Effector memory CD8-positive, alpha-beta T cell (primary cell): ENCODE measurements at places on chromosomes 2 and 18.

DNA sequence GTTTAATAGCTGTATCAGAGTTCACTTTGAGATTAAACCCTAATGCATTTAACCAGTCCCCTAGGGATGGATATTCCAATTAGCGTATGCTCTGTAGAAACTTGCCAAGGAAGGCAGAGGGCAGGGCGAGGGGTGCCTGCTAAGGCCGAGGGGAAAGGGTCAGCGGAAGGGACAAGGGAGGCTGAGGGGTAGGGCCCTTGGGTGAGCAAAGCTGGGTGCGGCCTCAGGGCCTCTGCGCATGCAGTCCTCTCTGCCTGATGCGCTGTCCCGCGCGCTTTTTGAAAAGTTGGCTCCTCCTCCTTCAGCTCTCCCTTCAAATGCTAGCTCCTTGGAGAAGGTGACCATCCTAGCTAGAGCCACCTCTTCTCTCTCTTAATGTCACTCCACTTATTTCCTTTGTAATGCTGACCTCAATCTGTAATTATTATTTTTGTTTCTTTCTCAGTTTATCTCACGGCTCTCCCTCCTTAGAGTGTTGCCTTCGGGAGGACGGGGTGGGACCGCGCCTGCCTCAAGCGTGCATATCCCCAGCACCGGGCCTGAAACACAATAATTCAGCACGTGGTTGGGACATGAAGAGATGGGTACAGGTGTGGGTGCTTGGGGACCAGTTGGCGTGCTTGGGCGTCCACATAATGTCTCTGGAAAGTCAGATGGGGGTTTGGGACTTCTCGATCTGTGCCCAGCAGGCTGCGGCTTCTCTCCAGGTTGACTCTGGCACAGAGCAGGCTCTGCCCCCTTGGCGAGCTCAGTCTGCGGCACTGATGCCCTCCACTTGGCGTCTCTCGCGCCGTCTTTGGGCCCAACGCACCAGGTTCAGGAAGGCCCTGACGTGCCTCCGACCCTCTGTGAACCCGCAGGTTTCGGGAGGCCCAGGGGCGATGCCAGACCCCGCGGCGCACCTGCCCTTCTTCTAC is 10.0 kb downstream of the ZAP70 start:
- no peak for DNase-seq

DNA sequence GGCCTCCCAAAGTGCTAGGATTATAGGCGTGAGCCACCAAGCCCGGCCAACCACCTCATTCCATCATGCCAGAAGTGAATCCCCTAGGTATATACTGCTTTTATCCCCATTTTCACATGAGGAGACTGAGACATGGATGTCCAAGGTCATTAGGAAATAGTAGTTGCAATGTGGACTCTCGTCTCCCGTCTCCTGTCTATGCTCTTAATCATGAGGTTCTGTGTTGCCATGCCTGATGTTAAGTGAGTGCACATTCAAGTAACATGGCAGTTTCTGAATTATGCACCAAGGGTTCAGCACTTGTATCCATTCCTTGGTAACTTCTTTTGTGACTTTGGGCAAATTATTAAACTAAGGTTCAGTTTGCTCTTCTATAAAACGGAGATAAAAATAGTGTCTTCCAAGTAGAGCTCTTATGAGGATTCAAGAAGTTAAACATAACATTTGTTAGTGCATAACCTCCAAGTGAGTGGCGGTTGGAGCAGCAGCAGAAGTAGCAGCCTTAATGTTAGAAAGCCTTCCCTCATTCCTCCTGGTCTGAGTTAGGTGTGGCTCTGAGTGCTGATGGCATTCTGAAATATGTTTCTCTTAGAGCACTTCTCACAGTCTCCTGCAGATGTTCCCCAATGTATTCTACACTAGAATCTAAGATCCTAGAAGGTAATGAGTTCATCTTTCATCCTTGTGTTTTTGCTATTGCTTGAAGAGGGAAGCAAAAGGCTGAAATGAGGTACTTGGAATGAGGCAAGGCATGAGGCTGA is 21.9 kb downstream of the SOCS6 start:
- DNase-seq: no peak

DNA sequence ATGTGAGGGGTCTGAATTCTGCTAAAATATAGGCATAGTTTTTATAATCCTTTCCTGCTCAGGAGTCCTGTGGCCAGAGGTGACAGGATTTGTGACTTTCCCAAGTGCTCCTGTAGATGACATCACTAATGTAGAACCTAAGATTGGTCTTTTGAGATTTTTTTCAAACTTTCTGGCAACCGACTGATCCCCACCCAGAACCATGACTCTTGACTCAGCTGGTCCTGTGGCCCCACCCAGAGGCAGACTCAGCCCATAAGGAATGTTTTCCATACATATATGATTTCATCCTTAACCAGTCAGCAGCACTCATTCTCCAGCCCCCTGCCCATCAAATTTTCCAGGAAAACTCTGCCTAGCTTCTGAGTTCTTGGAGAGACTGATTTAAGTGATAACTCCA is 46.8 kb downstream of the COMMD1 start:
- no peak for DNase-seq

DNA sequence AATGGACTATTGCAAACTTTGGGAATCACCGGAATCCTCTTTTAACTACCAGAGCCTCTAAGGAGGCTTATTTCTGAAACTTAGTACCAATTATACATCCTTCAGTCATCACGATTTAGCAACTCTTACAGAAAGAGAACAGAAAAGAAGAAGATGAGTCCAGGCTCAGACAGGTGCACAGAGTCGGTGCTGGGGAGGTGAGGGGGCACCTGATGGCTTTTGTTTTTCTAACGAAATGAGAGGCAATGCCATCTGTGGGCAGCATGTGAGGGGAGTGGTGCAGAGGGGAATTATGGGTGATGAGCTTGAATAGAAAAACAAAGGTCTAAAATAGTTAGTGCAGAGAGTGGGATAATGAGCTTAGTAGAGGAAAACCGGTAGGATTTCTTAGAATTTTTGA is 522.6 kb downstream of the CMPK2 start:
- DNase-seq: no peak

DNA sequence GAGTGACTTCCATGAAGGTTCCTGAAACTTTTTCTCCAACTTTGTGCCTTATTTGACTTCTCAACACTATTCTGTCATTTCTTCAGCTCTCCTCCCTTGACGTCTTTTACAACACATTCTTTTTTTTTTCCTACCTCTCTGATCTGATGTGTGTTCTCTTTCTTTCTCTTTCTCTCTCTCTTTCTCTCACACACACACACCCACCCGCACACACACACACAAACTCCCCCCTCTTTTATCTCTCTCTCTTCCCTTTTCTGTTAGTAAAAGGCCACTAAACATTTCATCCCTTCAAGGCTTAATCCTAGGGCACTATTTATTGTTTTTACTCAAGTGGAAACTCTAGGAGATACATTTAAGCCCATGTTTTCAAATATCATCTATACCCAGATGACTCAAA is 107.8 kb upstream of the CNTNAP5 start:
- DNase-seq: no peak

DNA sequence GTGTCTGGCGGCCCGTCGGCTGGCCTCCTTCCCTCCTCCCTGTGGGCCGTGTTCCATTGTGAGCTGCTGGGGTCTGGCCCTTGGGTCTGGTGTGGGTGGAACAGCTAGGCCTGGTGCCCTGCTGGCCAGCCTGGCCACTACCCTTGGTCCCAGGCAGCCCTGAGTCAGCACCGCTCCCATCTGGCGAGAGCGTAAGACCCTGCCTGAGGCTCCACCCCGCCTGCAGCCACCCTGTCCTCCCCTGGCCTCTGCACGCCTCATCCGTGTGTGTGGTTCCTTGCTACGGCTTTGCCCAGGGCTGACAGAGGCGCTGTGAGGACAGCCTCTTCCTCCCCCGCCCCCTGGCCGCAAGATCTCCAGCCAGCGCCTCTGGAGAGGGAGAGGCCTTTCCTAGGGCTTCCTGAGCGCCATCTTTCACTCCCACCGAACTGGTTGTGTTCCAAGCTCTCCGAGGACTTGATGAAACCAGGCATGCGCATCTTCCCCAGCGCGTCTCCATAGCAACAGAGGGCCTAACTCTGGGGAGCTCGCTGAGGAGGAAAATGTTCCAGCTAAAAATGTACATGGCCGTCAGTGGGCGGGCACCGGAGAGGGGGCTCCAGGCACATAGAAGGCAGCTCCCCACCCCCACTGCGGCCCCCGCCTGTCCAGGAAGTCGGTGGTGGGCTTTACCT is 83.0 kb downstream of the STPG4 start:
- no peak for DNase-seq

DNA sequence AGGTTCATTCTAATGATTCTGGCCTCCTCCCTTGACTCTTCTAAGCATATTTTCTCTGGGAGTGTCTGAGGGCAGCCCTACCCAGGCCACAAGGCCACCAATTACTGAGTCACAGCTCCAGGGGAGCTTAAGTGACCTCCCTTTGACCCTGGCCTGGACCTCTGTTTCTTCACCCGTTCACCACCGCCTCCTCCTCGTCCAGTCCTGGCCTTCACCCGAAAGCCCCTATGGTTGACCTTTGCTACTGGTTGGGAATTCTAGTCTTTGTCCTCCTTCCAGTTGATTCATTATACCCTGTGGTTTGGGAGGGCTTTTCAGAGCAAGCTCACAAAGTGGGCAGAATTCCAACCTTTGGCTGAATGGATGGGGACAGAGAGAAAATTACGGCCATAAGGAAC is 72.6 kb downstream of the NRP2 start:
- DNase-seq: no peak

DNA sequence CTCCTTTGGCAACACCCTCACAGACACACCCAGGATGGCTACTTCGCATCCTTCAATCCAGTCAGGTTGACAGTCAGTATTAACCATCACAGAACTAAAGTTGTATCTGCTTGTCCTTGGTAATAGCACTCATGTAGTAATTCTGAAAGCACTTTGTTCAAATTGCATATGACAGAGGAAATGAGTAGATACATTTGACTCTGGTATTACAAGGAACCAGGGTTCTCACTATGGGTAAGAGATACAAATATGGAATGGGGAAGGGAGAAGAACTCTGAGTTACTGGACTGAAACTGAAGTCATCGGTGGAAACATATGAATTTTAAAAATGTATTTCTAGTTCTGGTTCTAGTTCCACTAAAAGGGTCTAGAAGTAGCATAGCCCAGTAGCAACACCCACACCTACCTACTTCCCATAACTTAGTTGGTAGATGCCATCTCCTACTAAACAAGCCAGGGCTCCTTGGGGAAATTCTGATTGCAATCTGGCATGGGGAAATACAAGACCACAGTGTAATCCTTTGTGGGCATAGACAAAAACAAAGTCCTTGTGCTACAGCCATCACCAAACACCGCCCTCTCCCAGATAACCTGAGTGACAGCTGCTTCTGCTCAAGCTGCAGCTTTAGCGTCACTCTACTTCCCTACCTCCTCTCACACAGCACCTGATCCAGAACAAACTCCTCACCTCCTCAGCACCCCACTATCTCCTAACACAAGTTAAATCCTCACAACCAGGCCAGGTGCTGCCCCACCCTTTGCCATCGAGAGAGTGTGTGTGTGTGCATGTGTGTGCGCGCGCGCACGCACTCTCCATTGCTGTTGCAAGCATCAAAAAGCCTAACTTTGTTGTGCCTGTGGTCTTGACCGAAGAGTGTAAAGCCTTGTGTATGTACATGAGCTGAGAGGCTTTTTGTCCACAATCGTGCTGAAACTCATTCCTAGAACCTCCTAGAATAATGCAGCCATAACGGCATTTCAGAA is 31.4 kb upstream of the CD226 start:
- no peak for DNase-seq

- DNase-seq: no peak
Measured at GRCh38 chr2:17309181-17309580, 209.1 kb downstream of the RAD51AP2 start.

GRCh38 chr2:45229411-45229810 is 220.2 kb upstream of the SIX2 start:
- no peak for DNase-seq

DNA sequence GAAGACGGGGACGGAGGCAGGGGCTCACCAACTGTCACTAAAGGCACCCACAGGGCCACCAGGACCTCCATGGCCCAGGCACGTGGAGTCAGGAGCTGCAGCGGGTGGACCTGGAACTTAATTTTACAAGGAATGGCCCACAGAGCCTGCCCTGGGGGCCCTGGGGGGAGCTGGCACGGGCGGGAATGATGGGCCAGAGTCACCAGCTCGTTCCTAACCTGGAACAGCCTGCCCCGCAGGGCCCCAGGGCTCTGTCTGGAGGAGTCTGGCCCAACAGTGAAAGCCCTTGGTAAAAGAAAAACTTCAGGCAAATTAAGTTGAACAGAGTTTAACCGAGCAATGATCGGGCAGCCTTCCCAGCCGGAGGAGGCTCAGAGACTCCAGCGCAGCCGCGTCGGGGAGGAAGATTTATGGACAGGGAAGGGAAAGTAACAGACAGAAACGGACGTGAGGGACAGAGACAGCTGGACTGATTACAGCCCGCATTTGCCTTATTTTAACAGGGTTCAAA is 118.4 kb upstream of the TMEM18 start:
- DNase-seq: no peak

DNA sequence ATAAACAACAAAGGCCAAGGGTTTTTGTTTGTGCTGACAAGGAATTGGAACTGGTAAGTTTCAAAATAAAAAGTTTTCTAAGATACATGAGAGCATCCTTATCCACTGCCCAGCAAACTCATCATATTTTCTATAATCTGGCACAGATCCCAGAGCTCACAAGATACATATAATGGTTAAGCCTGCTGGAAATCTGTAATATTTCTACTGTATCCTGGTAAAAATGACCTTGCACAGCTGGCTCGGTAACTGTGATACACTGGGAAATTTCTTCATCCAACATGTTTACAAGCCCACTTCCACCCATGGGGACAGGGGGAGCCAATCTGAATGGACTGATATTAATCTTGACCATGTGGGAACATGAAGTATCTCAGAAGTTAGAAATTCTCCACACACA is 425.4 kb upstream of the MMADHC start:
- no peak for DNase-seq

GRCh38 chr2:222309766-222310165 is 11.0 kb upstream of the PAX3 start:
- DNase-seq: no peak

DNA sequence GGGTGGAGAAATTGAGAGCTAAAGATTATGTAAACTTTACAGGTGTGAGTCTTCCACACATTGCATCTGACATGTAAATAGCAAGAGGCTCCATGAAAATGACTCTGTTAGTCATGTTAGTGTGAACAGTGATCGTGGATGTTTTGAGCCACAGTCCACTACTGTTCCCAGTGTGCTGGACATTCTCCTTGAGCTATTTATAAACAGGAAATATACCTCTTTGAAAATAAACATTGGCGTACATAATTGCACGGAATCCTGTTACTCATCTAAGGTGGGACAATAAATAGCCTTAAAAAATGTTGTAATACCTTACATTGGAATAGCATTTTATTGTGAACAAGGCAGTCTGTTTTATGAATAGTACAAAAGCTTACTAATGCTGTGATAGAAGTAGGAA is 37.0 kb downstream of the LIMS1 start:
- DNase-seq: no peak

- no peak for DNase-seq
Measured at GRCh38 chr2:191645434-191646162, 32.3 kb upstream of the NABP1 start.

- no peak for DNase-seq
Measured at GRCh38 chr2:146461068-146461467, 1383.8 kb upstream of the ACVR2A start.
